ENCODE measurements at places on chromosomes 5 and 9.

GRCh38 chr5:138833080-138833479, 42.1 kb downstream of the LRRTM2 start:
- no peak for DNase-seq

DNA sequence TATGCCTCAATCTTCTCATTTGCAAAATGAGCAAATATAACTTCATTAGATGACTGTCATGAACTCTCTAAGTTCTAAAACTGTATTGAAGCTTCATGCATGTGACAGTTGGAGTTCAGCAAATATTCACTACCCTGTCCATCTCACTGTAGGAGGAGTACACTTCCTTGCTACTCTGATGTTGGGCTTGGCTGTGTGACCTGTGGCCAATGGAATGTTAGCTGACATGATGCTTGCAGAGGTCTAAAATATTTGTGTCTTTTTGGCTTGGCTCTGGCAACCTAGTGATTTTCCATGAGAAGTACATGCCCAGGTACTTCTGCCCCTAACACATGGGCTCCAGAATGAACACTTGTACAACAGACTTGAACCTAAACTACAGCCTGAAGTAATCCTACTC, 203.1 kb upstream of the ANKH start:
- peak; percentile 14 for DNase-seq

- no peak for DNase-seq
Measured at GRCh38 chr9:129875687-129876395, 40.6 kb downstream of the USP20 start.

DNA sequence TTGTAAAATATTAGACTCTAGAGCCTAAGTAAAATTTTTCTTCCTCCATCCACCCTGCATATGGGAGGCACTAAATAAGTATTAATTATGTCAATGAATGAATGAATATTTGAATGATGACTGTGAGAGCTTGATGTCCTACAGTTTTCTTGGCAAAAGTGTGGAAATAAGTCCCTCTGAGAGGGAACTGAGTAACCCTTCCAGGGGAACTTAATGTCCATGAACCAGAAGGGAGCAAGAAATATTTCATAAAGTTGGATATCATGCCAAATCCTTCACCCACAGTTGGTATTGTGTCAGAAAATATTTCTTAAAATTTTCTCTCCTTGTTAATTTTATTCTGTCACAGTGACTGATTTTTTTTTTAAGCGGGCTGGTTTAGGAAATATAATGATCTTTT, 36.6 kb downstream of the NNT start:
- DNase-seq, result no peak

DNA sequence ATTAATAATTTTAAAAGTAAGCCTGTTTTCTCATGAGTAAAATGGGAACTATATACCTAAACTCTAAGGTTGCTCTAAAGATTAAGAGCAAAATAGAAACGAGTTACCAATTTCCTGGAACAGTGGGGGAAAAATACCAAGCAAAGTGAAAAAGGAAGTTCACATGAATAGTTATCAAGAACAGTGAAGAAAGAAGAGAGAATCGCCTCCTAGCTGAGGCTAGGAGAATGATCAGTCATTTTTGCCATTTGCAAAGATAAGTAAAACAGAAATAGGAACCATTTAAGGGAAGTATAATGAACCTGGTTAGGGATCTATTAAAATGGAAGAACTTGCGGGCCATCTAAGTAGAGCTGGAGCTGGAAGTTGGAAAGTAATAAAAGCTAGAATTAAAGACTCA, 50.7 kb downstream of the P4HA2 start:
- DNase-seq, result peak; percentile 7

DNA sequence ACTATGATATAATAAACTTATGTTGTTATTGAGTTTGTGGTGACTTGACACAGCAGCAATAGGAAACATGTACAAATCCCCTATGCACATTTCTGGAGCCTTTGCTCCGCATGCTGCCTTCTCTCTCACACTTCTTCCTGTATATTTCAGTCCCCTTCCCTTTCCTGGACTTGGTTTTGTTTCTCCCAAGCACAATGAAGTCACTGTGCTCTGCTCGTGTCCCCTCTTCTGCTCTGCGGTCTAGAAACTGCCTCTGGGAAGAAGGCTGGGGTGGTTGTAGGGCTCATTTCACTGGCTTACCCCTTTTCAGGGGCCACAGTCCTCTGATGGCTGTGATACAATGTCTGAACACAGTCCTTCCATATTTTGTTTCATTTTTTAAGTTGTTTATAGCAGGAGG, 15.7 kb upstream of the FGD3 start:
- no peak for DNase-seq

DNA sequence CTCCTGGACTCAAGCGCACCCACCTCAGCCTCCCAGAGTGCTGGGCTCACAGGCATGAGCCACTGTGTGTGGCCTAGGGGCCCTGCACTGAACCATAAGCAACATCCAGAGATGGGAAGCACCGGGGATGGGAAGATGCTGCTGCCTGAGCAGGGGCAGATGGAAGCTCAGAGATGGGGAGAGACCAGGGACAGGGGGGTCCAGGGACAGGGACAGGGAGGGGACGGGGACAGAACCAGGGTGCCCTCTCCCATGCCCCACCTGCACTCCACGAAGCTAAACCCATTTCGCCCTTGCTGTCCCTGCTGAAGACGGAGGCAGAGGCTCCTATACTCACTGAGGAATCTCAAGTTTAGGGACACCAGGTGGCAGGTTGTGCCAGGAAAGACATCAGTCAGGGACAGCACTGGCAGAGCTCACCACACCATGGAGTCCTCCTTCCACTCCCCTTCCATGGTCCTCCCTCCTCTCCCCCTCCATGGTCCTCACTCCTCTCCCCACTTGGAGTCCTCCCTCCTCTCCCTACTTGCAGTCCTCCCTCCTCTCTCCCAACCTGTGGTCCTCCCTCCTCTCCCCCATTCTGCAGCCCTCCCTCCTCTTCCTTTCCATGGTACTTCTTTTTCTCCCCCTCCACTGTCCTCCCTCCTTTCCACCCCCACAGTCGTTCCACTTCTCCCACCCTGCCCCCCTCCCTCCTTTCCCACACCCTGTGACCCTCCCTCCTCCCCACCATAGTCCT, 45.5 kb upstream of the LRRC14B start:
- DNase-seq, result no peak

- no peak for DNase-seq
Measured at GRCh38 chr5:54113060-54113459, 197.3 kb downstream of the ARL15 start.

DNA sequence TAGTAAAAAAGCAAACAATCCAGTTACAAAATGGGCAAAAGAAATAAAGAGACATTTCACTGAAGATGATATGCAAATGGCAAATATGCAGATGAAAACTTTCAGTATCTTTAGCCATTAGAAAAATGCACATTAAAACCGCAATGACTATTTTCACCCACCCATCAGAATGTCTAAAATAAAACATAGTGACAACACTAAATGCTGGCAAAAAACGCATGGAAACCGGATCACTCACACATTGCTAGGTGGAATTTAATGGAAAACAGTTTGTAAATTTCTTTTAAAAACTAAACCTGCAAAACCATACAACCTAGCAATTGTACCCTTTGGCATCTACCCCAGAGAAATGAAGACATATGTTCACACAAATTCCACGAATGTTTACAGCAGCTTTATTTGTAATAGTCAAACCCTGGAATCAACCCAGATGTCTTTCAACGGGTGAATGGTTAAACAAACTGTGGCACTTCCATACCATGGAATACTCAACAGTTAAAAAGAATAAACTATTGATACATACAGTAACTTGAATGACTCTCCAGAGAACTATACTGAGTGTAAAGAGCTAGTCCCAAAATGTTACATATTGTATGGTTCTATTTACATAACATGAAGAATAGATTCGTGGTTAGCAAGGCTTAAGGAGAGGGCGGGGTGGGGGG, 17.2 kb upstream of the PAM start:
- no peak for DNase-seq

- DNase-seq, result no peak
Measured at GRCh38 chr5:169339869-169340268, 38.9 kb upstream of the SLIT3 start.

GRCh38 chr5:136516637-136517036, 151.3 kb upstream of the TRPC7 start:
- no peak for DNase-seq

DNA sequence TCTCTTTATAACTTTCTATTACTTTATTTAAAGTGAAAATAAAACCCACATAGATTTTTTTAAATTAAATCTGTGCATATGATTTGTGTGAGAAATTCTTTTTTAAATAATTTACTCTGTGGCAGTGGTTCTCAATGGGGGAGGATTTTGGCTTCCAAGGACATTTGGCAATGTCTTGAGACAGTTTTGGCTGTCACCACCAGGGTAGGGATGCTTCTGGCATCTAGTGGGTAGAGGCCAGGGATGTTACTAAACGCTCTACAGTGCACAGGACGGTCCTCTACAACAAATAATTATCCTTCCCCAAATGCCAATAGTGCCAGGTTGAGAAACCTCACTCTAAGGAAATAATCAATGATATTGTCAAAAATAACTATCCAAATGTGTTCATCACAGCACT, 177.9 kb upstream of the CCNG1 start:
- no peak for DNase-seq

GRCh38 chr5:93599399-93600120, 16.5 kb downstream of the NR2F1 start:
- no peak for DNase-seq

GRCh38 chr5:154603953-154604679, 126.1 kb upstream of the HAND1 start:
- peak; percentile 65 for DNase-seq

Data from fibroblast of skin of right biceps (primary cell).